ENCODE measurements at places on chromosomes 11 and 22.
A peak's percentile ranks its signal among the peaks of the same experiment; 100 is the strongest.

DNA sequence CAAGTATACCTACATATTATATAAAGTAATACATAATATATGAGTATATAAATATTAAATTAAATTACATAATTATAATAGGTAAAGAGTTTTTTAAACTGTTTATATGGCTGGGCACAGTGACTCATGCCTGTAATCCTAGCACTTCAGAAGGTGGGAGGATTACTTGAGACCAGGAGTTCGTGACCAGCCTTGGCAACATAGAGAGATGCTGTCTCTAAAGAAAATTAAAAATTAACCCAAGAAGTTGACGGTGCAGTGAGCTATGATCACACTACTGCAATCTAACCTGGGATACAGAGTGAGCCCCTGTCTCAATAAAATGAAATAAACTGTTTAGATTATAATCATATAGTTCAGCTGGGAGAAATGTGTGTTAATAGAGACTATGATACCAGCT, 363.0 kb downstream of the DDX10 start:
- DNase-seq = no peak

GRCh38 chr11:69002570-69003231, 10.3 kb downstream of the MRGPRF start:
- peak; percentile 15 for DNase-seq

GRCh38 chr11:57483562-57483918, 23.2 kb downstream of the RTN4RL2 start:
- no peak for DNase-seq

- DNase-seq = no peak
These were observed 27.9 kb upstream of the MOB2 start for GRCh38 chr11:1514336-1515061.

DNA sequence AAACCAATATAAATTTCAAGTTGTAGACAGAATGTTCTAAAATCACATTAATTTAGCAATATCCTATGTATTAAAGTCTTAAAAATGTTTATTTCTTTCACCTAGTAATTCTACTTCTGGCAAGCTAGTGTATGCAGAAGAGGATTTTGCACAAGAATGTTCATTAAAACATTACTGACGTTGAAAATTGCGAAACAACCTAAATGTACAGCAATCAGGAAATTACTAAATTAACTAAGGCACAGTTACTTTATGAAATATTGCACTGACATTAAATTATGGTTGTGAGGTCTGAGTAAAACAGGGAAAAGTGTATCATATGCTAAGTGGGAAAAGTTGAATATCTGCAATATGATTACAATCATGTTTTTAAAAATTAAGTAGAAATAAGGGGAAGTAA, 4.1 kb downstream of the SLC36A4 start:
- no peak for DNase-seq

GRCh38 chr11:100674212-100674611, 12.9 kb upstream of the ARHGAP42 start:
- DNase-seq = no peak

GRCh38 chr11:133162227-133162626, 370.1 kb downstream of the OPCML start:
- peak; percentile 26 for DNase-seq

GRCh38 chr22:36052505-36052941, 23.9 kb upstream of the RBFOX2 start:
- no peak for DNase-seq

DNA sequence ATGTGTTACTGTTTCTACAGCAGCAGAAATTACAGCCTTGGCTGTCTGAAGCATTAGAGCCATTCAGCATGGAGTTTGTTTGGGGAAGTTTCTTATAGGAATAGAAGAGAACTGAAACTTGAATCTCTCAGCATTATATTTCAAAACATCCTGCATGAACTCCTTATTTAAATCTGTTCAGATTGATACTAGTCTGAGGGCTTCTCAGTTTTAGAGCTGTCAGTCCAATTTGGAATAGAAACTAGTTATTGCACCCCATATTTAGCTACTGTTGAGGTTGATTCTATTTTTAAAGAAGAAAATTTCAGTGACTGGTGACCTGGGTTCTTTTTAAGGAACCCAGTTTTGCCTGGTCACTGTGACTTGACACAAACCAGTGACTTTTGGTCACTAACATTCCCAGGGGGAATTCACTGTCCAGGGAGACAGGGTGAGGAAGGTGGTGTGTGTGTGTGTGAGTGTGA, 126.0 kb upstream of the TTC12 start:
- no peak for DNase-seq

GRCh38 chr22:19942157-19943081, 801 bp upstream of the TXNRD2 start:
- DNase-seq = no peak

DNA sequence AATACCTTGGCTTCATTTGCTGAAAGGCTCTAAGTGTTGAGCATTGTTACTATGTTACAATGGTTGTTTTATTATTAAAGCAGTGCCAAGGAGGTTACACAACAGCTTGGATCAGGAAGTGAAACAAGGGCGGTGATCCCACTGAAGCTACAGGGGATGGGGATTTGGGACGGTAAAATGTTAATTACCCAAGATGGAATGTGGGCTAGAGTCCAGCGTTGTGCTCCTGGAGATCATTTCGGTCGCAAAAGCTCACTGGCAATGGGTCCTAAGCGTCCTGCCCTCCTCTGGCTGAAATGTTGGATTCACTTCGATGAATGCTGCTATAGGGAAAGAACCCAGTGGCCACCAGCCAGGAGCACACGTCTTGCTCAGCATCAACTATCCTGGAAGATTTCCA, 48.3 kb downstream of the FAM83F start:
- DNase-seq = no peak

All from colonic mucosa (tissue), 4 donors.